ENCODE measurements at places on chromosomes 13 and 19. TPM values are rescaled to one million over a fixed set of nuclear protein-coding genes. Genes with fewer than 3 reads are reported as not detected.

The KLK11 gene
- total RNA-seq = not detected

The DPF1 gene
- 4.2 TPM for total RNA-seq

The LAMP1 gene
- total RNA-seq = 60.6 TPM

The SYNGR4 gene
- total RNA-seq = not detected

The ATXN8OS gene
- not detected for total RNA-seq

The THAP8 gene
- 2.2 TPM for total RNA-seq

The FXYD7 gene
- total RNA-seq = not detected

The TNFRSF19 gene
- total RNA-seq = 18.6 TPM

The PSG11 gene
- total RNA-seq = 0.28 TPM

The ZNF471 gene
- total RNA-seq = 2.3 TPM

The USP12 gene
- total RNA-seq = 16.5 TPM

- DNase-seq = no peak
These were observed 13.6 kb downstream of the MBNL2 start for GRCh38 chr13:97235549-97236231.

GRCh38 chr19:8221161-8221560 lies 12.0 kb downstream of the CERS4 start:
- no peak for DNase-seq

GRCh38 chr19:29708554-29709439 lies 6.3 kb downstream of the C19orf12 start:
- no peak for DNase-seq

DNA sequence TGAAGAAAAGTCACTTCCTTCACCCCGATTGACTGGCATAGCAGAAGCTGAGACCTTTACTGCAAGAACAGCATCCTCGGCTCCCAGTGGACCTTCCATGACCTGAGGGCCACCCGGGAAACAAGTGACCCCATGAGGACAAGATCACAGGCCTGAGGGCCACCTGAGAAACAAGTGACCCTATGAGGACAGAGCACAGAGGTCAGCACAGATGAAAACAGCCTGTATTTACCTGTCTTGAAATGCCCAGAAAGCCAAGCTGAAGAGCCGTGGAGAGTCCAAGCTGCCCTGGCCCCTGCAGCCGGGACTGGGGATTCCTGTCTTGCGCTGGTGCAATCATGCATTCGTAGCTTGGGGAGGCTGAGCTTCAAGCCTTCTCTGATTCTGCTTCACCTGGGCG lies 114.2 kb upstream of the SPACA7 start:
- no peak for DNase-seq

- DNase-seq = no peak
These were observed 9.8 kb downstream of the CLEC4M start for GRCh38 chr19:7772752-7773291.

- DNase-seq = no peak
These were observed 57.5 kb downstream of the STARD13 start for GRCh38 chr13:33227927-33228647.

DNA sequence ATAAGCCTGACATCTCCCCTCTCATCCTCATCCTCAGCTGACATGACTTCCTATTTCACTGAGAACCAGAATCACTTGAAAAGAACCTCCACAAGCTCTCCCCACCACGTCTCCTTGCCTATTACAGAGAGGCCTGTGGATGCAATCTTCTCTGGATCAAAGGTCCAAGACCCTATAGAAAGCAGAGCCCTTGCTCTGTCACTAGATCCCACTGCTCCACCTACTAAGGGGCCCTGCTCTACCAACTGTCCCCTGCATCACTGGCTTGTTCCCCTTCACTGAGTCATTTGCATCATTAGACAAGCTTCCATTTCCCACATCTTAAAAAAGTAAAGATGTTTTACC lies 40.8 kb downstream of the RCBTB2 start:
- no peak for DNase-seq

GRCh38 chr13:110242615-110243014 lies 64.3 kb downstream of the COL4A1 start:
- no peak for DNase-seq

DNA sequence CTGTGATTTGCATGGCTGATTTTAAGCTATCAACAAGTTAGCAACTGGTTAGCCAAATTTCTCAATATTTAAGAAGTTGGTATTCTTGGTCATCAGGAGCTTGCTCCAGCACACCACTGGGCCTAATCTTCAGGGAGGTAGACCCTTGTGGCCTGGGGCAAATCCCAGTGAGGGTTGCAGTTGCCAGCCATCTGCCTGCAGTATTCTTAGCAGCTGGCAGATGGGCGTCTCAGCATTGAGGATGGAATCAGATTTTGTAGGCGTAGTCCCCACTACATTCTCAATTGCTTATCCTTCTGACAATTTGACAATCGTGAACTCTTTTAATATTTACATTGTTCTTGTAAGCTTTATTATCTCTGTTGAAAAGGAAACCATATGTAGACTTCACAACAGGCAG lies 1266.2 kb downstream of the SLITRK5 start:
- no peak for DNase-seq

DNA sequence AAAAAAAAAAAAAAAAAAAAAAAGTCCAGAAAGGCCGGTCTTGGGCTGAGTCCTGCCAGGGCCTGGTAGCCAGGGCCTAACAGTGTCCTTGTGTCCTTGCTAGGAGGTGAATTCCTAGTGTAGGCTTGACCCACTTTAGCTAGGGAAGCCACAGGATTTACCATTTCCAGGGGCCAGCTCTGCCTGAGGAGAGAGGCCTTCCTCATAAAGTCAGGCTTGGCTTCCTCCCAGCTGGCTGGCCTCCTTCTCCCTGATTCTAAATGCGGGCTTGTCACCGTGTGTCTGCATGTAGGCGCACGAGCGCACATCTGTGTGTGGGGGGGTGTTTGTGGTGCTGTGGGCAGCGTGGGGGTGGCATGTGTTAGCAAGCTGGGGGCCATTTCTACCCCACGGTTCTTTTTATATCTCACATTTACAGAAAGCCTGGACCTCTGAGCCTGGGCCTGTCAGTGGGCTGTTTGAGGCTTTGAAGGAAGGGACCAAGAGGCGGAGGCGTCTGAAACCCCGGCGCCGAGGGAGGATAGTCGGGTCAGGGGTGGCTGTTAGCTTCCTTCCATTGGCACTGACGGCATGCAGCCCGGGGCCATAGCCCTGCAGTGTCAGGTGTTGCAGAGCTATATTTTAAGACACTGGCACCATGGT lies 31.7 kb downstream of the IER2 start:
- DNase-seq = peak; percentile 64

DNA sequence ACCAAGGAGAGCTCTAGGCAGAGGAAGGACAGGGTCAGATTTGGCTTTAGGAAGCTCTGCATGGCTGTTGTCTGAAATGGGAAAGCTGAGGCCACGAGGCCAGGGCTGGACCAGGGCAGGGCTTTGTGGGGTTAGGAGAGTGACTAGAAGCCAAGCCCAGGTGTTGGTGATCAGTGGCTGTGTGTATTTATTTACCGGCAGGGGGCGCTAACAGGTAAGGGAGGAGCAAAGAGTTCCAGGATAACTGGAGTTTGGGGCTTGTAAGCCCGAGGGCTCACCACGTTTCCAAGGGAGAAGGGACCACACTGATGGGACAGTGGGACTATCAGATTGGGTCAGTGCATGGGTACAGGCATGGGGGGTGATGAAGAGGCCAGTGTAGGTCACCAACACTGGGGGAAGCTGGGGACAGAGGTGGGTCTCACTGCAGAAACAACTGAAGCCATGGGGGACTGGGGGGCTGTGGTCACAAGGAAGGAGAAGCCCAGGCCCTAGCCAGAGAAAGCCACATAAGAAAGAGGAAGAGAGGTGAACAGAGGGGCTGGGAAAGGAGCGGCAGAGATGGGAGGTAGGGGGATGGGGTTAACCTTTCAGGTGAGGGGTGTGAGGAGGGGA lies 3.9 kb downstream of the TMEM147 start:
- peak; percentile 56 for DNase-seq

DNA sequence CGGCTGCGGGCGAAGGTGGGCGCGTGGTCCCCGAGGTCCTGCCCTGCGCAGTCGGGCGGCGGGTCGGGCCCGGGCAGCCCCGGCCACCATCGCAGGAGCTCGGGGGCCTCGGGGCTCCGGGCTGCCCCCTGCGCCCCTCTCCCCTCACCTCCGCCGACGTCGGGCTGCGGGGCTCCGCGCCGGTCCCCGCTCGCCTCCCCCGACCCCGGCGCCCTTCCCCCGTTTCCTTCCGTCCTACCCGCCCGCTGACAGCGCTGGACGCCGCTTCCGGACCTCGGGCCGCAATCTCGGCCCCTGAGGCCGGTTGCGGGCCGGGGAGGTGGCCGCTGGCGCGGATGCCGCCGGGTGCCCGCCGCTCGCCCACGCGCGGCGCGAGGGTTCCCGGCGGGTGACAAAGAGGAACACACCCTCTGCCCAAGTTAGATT lies 720 bp downstream of the FARP1 start:
- DNase-seq = peak; percentile 7

DNA sequence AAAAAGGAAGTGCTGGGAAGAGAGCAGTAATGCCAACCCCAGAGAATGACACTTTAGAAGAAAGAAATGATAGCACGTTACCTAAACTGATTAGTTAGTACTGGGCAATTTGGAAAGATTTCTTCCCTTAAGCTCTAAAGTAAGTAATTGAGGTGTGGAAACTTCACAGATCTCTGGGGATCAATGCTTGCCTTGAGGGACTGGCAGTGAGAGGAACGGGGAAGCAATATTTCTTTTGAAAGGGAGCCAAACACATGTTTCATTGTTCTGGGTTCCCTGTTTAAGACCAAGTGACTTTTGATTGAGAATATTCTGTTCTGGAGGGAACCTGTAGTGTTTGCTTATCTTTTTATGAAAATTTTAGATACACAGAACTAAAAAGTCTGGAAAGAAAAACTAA lies 190.5 kb downstream of the NDFIP2 start:
- no peak for DNase-seq

DNA sequence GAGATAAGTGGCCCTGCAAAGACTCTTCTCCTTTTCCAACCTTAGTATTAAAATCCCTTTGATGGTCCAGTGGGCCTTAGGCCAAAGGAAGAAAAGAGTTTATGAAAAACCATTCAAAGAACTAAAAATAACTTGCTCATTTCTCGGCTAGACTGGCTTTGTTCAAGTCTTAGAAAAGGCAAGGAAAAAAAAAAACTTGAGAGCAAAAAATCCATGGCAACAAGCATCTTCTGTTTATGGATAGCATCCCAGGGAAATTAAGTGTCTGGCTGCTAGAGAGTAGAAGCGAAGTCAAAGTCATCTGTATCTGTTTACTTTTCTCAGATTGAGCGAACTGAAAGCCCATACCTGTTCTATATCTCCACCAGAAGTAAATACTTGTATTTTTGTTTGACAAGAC lies 129.6 kb downstream of the KCTD15 start:
- no peak for DNase-seq

DNA sequence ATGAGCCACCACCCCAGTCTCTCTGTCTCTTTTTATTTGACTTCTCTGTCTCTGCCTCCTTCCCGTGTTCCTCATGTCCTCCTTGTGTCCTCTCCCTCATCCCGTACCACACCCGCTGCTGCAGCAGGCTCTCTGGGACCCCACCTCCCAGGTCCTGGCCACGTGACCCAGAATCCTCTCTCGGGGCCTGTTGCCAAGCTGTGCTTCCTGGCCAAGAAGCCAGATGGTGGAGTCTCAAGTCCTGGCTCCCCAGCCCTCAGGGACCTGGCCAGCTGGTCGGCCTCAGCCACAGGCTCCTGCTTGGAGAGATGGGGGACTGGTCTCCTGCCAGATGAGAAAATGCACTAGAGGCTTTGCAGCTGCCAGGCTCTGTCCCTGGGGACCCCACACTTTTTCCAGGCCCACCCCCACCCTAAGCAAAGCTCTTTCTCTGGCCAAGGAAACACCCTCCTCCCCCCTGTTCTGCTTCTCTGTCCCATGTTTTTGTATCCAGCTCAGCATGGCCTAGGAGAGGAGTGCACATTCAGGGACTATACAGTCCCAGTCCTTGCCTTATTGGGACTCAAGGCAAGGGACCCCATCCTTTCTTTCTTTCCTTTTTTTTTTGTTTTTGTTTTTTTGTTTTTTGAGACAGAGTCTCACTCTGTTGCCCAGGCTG lies 34.3 kb upstream of the SHKBP1 start:
- DNase-seq = peak; percentile 60

- DNase-seq = no peak
These were observed 30.6 kb upstream of the ISYNA1 start for GRCh38 chr19:18468517-18468916.

DNA sequence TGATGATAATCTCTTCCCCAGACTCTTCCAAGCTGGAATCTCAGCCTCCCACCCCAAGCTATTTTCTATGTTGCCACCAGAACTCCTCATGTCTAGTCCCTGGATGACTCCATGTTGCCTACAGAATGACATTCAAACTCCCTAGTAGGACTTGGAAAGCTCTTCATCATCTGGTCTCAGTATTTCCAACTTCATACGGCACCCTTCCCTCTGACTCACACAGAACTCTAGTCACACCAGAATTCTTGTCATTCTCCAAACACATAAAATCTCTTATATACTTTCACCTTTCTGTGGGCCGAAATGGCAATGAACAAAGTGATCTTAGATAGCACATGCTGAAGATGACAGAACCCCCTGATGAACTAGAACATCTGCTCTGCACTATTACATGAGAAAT lies 86.2 kb downstream of the CAB39L start:
- peak; percentile 79 for DNase-seq

DNA sequence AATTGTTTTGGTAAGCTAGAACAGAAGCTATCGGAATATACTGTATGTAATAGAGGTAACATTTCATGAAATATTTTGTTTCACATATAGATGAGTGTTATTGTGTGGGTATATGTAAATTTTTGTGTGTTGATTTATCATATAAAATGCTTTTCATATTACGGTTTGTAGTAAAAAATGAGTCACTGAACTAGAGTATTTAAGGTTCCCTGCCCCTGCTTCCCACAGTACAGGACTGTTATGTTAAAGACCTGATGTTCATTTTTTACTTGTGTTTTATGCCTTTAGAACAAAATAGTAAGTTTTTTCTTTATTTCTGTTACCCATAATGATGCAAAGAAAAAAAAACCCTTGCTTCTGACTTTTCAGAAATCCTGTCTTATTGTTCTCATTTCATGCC lies 243.4 kb downstream of the ENOX1 start:
- DNase-seq = peak; percentile 52

DNA sequence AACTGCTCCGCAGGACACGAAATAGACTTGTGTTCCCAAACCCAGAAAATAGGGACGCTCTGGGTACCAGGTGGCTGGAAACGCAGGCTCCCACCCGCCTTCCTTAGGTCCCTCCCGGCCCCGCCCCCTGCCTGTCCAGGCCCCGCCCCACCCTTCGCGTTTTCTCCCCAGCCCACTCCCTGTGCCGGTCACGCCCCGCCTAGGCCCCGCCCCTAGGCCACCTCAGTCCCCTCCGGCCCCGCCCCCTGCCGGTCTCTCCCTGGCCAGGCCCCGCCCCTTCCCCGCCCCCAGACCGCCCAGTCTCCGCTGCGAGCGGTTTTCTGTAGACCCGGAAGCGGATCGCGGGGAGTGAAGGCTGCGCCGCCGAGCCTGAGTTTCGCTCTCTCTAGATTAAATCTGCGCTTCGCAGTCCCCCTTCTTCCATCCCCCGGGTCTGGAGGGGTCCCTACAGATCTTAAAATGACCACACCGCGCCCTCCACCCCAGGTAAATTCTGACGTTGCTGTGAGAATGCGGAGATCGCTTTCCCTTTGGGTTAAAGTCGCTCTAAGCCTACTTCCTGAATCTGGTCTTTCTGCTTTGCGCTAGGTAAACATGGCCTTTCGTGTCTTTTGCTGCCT lies 3.7 kb upstream of the ZNF665 start:
- peak; percentile 86 for DNase-seq

- DNase-seq = no peak
These were observed 5.3 kb upstream of the F2RL3 start for GRCh38 chr19:16883522-16883921.

- no peak for DNase-seq
These were observed 136.4 kb downstream of the ZAR1L start for GRCh38 chr13:32178763-32179162.

All from IMR-90 (cell line).